AG08395 (cell line): ENCODE measurements at places on chromosomes 2 and 18.
A peak's percentile ranks its signal among the peaks of the same experiment; 100 is the strongest.

DNA sequence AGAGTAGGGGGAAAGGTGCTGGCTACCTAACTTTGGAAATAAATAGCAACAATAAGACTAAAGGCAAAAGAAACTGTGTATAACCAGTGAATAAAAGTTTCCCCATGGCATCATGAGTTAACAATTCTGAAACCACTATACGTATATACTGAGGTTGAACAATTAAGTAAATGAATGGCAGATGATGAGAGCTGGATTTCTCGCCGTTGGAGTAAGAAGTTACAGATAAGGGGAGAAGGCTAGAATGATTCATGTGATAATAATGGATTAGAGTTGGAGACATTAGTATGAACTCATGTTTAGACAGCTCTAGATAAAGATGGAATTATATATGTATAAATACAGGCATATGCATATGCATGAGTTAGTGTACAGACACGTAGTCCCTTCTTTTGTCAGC lies 152.7 kb downstream of the UBR3 start:
- DNase-seq = no peak

DNA sequence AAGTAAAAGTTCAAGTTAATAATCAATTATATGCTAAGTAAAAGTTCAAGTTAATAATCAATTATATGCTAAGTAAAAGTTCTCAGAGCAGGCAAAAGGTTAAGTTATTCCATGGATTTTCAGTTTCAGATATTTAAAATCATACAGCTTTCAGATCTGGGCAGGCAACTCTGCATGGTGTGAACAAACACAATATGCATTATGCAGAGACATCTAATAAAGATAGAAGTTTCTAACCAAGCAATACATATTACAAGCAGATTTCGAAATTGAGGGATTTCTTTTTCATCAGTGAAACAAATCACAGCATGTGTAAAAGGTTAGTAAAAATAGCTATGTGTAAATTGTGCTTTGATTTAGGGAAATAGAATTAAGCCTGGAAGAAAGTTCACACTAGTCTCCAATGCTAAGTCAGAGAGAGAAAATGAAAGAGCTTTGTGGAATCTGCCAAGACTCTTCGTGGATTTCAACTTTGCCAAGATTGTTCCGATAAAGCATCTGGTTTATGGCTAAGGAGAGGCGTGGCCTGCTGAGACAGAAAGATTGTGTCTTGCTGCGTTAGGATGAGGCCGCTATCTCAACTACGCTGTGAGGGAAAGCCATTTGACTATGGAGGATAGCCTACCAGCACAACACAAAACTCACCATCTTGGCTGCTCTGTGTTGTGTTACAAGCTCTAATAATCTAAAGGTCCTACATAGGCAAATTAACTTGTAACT lies 60.1 kb upstream of the SLC16A14 start:
- DNase-seq = peak; percentile 64

- DNase-seq = peak; percentile 56
These were observed 19.1 kb upstream of the SLC20A1 start for GRCh38 chr2:112626604-112627059.

DNA sequence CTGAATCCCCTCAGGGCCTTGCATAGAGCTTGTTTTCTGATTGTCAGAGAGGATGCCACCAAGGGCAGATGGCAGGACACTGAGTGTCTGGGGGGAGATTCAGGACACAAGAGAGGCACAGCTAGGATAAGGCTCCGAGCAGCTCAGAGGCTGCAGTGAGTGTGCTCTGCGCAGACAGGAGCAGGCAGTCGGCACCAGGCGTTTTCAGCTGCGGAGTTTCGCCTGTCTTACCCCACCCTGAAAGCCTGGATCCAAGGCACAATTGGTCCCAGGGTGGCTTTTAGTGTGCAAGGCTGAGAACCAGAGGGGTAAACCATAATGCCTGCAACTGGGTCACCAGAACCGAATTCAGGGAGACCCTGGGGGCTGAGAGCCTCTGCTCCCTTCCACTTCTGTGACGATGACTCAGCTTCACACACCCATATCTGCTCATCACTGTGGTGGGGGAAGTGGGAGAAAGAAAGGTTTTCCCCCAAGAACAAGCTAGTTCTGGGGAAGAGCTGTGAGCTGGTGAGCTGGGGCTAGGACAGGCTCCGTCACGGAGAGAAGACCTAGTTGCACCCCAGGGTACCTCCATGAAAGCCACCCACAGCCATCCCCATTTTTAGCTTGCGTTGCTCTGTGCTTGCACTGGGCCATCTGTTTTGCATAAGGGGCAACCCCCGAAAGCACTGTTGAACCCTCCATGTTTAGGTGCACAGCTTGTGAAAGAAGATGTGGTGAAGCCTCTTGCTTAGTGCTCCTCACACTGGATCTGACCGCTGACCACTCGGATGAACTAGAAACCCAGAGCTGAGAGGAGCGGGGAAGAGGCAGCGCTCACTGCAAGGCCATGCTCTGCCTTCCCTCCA lies 173.7 kb downstream of the CELF4 start:
- DNase-seq = no peak

GRCh38 chr2:218216674-218217359 lies at the start of gene ARPC2:
Gene ARPC2, plus strand, starts transcription at chr2:218217189. Its CDS starts 282 bp downstream, at chr2:218217471.
- peak; percentile 97 for DNase-seq

GRCh38 chr2:162006337-162006736 lies 67.7 kb downstream of the DPP4 start:
- DNase-seq = no peak

DNA sequence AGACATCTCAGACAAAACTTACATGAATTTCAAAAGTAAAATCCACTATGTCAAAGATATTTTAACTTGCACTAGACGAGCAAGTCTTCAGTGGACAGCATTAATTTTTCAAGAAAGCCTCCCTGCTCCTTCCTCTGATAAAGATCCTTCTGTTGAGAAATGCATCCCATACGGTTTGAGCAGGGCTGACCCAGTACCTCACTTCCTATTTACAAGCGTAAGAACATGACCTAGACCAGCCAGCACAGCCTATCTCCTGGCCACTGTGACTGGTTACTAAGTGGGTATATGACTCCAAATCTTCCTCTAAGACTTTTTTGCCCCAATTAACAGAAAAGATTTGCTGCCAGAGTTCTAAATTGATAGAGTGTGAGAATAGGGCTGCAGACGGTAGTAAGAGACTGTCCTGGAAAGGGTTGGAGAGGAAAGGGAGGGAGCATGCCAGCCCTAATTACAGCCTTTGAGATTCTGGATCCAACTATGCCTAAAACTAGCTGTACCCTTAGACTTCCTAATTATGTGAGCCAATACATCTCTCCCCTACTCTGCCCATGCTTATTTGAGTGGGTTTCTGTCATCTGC lies 108.4 kb downstream of the PRELID3A start:
- no peak for DNase-seq

- DNase-seq = no peak
These were observed 265.5 kb downstream of the PTH2R start for GRCh38 chr2:208671886-208672680.

DNA sequence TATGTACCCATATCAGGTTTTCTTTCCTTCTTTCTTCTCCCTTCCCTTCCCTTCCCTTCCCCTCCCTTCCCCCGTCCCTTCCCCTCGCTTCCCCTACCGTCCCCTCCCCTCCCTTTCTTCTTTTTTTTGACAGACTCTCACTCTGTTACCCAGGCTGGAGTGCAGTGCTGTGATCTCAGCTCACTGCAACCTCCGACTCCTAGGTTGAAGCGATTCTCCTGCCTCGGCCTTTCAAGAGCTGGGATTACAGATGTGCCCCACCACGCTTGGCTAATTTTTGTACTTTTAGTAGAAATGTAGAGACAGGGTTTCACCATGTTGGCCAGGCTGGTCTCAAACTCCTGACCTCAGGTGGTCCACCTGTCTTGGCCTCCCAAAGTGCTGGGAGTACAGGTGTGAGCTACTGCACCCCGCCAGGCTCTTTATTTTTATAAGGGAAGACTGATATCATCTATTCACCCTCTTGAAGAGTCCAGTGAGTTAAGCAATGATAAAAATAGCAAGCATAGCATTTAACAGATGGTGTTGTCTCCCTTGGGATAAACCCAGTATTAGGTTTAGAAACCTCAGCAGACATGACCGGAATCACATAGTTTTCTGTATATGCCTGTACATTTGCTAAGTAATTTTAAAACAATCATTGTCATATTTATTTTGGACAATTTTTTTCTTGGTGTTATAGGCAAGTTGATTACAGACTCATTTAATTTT lies 888.4 kb downstream of the TRIB2 start:
- no peak for DNase-seq

DNA sequence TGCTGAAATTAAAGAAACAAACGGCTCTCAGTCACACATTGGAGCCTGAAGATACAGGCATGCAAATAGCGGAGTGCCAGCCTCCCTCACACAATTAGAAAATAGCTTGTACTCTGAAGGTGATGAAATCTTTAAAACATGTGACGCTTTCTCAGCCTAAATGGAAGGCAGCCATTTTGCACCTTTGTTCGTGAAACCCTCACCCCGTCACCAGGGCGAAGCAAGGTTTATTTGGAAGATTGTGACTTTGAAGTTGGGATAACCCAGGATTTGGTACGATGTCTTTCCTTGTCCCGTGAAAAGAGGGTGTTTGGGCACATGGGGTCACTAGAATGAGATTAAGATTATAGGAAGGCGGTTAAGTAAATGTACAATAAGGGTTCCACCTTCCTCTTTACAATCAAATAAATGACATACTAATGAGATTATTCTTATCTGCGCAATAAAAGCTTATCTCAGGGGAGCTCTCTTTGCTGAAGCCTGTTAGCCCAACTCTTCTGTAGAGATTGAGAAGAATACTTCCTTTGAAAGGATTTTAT lies 4.2 kb downstream of the SH3BP4 start:
- DNase-seq = no peak

DNA sequence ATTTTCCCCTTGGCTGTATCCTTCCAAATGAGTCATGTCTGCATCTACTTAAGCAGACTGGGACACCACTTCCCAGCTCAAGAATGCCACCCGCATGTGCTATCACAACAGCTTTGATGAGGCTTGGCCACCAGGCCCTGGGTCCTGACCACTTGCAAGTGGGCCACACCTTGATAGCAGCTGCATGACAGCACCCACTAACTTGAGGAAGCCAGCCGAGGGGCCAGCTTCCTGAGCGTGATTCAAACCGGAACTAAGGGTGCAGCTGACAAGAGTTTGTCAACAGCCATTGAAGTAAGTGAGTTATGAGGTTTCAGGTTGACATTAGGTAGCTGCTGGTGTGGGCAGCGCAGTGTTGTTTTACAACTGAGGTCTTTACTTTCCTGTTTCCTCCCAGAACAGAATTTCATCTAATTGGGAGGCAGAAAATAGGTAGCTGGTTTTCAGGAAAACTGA lies 54.4 kb downstream of the EPHA4 start:
- DNase-seq = peak; percentile 67

DNA sequence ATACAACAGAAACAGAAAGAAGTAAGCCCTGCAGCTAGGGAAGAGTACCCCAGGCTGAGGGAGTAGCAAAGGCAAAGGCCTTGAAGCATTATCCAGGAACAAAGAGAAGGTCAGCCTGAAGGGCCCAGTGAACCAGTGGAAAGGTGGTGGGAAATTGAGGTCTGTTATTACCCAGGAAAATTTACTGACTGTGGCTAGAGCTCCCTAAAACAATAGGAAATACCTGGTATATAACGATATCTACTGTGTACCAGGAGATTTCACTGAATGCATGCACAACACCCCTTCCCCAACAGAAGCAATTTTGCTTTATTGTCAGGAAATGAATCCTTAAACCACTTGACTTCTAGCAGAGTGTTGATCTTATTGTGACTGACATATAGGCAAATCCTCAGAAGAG lies 365.3 kb downstream of the ERBB4 start:
- no peak for DNase-seq

DNA sequence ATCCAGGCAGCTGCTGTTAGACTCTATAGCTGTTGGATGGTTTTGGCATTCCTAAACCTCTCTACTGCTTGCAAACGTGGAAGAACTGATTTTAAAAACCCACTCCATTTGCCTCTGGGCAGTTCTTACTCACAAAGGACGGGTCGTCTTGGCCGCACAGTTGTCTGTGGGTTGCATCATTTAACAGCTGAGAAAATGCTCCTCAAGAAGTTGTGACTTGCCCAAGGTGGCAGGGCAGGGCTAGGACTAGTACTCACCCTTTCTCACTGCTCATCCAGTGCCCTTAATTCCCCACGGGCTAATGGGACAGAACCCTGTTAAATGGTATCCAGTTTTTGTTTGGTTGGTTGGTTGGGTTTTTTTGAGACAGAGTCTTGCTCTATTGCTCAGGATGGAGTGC lies 997 bp upstream of the DRC1 start:
- DNase-seq = no peak

GRCh38 chr2:67397143-67397986 lies at the start of gene ETAA1:
Gene ETAA1, plus strand, starts transcription at chr2:67397333. Its CDS starts 116 bp downstream, at chr2:67397449.
- DNase-seq = peak; percentile 98

DNA sequence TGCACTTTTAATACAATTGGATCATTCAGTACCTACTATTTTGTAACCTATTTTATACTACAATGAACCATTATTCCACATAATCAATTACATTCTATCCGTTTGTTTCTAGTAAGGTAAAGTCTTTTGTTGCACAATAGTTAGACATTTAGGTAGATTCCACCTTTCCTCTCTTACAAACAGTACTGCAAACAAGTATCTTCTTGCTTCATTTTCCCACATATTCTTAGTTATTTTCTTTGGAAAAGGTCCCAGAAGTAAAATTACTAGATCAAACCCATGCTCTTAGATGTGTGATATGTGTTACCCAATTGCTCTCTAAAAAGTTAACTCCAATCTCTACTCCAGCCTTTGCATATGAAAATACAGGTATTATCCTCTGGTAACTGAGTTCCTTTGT lies 49.6 kb downstream of the SPIRE1 start:
- DNase-seq = no peak

- no peak for DNase-seq
These were observed 65.0 kb downstream of the ZNF407 start for GRCh38 chr18:74662622-74663021.

DNA sequence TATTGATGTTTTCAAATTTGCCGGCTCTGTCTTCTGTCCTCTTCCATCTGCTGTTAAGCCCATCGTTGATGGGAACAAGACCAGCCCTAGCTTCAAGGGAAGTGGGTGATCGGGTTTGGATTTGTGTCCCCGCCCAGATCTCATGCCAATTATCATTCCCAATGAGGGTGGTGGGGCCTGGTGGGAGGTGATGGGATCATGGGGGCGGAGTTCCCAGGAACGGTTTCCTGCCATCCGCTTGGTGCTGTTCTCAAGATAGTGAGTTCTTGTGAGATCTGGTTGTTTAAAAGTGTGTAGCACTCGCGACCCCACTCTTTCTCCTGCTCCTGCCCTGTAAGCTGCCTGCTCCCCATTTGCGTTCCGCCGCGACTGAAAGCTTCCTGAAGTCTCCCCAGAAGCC lies 9.5 kb downstream of the ASB18 start:
- DNase-seq = no peak

- no peak for DNase-seq
These were observed 259.2 kb downstream of the IKZF2 start for GRCh38 chr2:212892193-212892592.

DNA sequence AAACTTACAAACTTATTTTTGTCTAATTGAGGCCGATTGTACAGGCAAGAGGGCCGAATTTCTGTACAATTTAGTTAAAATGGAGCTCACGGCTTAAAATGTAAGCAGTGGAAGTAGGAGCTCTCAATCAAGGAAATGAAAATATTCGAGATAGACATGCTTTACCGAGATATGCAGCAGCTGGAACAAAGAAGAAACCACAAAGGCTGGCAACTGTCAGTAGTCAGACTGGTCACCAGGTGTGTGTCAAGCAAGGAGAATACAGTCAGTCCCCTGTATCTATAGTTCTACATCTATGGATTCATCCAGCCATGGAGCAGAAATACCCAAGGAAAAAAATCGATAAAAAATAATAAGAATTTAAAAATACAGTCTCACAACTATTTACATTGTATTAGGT lies 122.6 kb downstream of the WDSUB1 start:
- no peak for DNase-seq
